ENCODE measurements at places on chromosomes 5 and 9. TPM values are rescaled to one million over a fixed set of nuclear protein-coding genes. Genes with fewer than 3 reads are reported as not detected.

DNA sequence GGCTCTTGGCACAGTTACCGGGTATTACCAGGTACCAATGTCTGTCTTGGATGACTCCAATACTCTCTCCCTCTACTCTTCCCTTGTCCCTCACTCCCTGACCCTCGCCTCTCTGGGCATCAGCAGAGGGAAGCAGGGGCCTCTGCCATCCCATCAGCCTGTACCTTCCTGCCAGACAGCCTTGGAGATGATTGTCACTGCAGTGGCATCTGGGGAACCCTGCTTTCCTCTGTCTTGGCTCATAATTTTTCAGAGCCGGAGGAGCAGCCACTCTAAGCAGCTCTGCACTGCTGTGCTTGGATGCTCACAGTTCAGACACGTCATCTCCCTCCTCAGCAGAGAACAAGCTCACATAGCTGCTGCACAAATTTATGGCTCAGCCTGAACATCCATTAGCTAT, 274.1 kb downstream of the SMARCA2 start:
- no peak for ATAC-seq

Gene C5orf52
- total RNA-seq, result not detected

DNA sequence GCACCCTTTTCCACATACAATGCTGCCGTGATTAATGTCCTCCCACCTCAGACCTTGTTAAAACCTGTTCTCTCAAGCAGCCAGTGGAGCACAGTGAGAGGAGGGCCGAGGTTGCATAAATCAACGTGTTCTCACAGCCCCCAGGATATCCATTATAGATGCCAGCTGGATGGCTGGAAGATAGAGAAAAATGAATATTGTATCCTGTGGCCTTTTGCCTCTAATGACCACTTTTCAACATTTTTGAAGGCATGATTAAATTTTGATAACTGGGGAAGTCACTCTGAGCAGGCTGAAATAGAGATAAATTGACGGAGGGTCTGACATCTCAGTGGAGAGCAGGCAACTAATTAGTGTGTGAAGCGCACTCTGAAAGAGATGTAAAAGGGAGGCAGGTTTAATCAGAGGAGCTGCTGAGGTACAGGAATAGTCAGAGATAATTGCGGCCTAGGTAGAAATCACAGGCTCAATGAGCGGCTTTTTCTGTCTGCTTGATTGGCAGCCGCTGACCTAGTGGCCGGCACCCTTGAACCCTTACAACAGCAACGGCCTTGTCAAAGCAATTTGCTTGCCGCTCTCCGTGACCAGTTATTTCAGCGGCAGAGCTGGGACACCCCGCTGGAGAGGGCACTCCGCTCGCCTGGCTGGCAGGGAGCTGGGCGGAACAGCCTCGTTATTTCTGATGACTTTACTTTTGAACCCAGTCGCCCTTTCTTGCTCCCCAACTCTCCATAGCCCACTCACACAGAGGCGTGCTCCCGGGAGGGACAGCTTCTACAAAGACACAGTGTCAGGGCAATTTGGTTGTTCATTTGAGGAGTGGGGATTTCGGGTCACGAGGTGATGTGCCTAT, 560.7 kb downstream of the PSAT1 start:
- ATAC-seq, result no peak

GRCh38 chr5:172364773-172365172, 81.2 kb upstream of the UBTD2 start:
- no peak for ATAC-seq

Gene NR5A1
- total RNA-seq, result not detected

Gene NR3C1
- total RNA-seq, result 32.4 TPM

Gene S1PR3
- 2.2 TPM for total RNA-seq

GRCh38 chr5:174618589-174618988, 105.8 kb upstream of the MSX2 start:
- no peak for ATAC-seq

Gene TEK
- 1.9 TPM for total RNA-seq

Gene PCDHB8
- total RNA-seq, result 0.40 TPM

Gene SHC3
- total RNA-seq, result 1.4 TPM

Gene DAPK1
- 5.4 TPM for total RNA-seq

DNA sequence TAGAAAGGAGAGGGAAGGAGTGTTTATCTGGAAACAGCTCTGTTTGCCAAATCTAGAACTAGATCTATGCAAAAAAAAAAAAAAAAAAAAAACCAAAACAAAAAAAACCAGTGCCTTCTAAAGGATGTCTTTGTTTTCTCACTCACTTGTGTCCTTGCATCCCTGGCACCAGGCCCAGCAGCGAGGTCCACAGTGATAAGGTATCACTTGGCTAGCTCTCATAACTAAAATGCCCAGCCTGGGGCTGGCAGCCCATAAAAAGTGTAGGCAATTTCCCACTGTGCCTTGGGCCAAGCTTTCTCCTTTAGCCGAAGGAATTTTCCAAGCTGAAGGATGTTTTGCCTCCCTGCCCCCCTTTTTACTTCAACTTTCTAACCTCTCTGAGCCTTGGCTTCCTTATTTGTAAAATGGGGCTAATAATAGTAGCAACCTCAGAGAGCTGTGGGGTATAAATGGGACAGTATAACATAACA, 20.8 kb downstream of the RGS3 start:
- ATAC-seq, result no peak

Gene SUSD1
- total RNA-seq, result 4.9 TPM

DNA sequence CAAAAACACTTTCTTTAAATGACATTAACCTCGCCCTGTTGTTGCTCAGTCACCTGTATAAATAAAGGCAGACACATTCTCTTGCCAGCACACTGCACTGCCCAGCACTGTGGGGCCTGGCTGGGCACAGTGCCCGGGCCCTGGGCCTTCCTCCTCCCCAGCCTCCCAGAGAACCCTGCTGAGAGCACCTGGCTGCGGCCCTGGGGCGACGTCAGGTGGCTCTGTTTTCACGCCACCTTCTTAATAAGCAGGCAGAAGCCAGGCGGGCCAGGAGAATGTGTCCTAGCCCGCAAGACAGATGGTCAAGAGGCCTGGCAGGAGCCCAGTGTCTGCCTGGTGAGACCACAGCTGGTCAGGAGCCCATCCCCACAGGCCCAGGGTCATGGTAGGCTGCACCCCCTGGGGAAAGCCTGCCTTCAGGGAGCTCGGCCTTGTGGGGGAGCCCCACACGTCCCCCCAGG, 8.2 kb upstream of the AGPAT2 start:
- ATAC-seq, result peak; percentile 39

- ATAC-seq, result peak; percentile 85
Observed at GRCh38 chr9:3740690-3741419, 215.1 kb upstream of the RFX3 start.

Gene NREP
- total RNA-seq, result 18.3 TPM

DNA sequence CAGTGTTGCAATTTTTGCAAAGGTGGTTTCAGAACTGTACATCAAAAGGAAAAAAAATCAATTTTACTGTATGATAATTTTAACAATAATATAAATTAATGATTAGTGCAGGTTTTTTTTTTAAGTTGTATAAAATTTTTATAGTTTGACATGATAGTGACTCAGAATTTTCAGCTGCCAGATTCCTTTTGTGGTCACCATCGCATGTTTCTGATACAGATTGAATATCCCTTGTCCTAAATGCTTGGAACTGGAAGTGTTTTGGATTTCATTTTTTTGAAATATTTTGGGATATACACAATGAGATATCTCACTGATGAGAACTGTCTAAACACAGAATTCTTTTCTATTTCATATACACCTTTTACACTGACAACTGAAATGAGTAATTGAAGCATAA, 361.3 kb downstream of the RAB3C start:
- no peak for ATAC-seq

DNA sequence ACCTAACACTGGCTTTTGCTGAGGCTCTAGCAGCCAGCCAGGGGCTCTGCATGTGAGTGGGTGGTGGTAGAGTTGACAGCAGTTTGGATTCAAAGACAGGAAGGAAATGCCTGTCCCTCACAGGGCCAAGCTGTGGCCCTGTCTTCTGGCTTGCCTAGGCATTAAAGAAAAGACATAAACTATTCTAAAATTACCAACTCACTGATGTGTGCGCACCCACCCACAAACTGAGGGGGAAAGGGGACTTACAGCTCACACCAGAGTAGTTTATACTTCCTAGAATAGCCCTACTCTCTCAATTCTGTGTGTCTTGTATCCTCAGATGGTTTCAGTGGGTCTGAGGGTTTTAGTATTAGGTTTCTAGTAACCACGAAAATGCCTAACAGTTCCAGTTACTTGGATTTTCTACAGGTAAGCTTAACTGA, 18.3 kb upstream of the IL13 start:
- no peak for ATAC-seq

DNA sequence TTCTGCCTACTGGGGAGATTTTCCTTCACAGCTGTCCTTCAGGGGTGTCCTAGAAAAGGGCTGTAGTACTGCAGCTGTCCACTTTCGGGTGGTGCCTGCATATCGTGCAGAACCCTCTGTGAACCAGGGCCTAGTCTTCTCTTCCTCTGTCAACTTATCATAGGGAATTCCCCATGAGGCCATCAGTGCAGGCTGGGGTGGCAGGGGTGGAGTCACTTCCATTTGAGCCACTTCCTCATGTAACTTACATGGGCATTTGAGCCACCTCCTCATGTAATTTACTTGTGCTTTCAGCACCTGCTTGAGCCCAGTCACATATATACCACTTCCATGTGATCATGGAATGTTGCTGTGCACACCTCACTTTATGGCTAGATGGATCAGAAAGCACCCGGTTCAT, 742.0 kb upstream of the RGMB start:
- no peak for ATAC-seq

- no peak for ATAC-seq
Observed at GRCh38 chr5:107483231-107484024, 187.3 kb downstream of the EFNA5 start.

Gene FGD3
- 2.1 TPM for total RNA-seq

- peak; percentile 65 for ATAC-seq
Observed at GRCh38 chr9:16335788-16336580, 534.5 kb downstream of the BNC2 start.

DNA sequence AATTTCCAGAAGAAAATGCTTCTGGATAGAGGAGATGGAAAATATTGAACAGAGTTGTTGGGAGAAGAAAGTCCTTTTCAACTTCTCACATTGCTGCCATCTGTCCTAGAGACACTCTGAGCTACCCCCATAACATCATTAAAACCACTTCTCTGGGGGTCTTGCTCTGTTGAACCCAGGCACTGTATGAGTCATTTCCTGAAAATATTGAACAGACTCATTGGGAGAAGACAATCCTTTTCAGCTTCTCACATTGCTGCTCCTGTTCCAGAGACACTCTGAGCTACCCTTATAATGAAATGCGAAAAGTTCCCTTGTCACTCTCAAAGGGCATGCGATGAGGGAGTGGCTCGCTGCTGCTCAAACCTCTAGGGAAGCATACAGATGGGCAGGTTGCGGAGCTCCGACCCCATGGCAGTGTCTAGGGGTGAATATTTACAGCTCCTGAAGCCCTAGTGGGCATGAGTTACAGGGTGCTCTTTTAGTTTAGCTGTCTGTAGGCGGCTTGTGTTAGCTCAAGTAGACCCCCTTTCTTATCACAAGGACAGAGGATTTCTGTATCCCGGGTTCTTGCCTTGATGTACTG, 90.7 kb downstream of the CDKN2A start:
- no peak for ATAC-seq

- peak; percentile 13 for ATAC-seq
Observed at GRCh38 chr9:128370367-128370751, 815 bp upstream of the URM1 start.

Gene PPP2R2B
- 0.76 TPM for total RNA-seq

Gene BARHL1
- not detected for total RNA-seq

GRCh38 chr9:69086312-69086711, 50.8 kb downstream of the FXN start:
- no peak for ATAC-seq

Gene HRH2
- total RNA-seq, result 0.76 TPM

DNA sequence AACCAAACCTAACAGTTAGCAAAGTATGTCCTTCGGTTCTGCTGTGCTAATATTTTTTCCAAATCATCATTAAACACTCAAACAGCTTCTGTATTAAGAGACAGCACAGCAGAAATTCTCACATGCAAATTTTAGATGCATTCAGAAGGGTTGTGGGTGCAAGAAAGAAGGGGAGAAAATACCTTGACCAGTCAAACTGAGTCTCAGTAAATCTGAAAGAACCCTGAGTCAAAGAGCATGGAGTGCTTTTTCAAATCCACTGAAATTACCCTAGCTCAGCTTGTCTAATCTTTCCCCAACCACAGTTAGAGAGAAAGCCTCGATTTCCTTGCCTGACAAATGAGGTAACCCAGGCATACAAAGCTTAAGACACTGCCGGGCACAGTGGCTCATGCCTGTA, 55.1 kb downstream of the RETREG1 start:
- no peak for ATAC-seq

- no peak for ATAC-seq
Observed at GRCh38 chr5:168171901-168172759, 119.3 kb upstream of the WWC1 start.

Gene HAVCR2
- 0.88 TPM for total RNA-seq

Gene DAB2
- 3.6 TPM for total RNA-seq

Measured in esophagus mucosa (tissue), 1 donor.